ENCODE measurements at places on chromosomes 6 and 20.

- no peak for DNase-seq
These were observed 326.5 kb upstream of the RUNX2 start for GRCh38 chr6:45001663-45002062.

DNA sequence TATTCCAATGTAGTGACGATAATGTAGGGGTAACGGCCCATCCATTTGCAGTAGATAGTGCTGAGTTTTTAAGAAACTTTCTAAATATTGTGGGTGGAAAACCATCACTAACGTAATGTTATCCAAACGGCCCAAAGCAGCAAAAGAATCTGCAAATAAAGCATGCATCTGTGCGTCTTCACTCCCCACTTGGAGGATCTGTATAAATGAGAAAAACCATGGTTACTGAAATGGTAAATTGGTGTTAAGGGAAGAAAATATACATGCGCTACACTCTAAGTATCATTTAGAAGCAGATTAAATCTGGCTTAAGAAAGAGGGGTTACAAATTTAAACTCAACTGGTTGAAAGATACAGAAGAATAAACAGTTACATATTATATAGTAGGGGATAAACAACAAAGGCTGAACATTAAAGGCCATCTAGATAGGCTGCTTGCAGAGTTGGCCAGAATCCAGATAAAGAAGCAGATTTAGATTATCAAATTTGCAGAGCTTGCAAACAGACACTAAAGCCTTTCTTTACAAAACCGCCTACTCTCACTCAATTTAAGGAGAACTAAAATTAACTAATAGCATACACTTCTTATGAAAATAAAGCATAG, 93.3 kb downstream of the SESN1 start:
- DNase-seq = no peak

GRCh38 chr20:33490023-33490933, at the start of gene CBFA2T2:
Gene CBFA2T2 (plus strand): TSS chr20:33490096. CDS start chr20:33490268, 172 bp downstream.
- no peak for DNase-seq

DNA sequence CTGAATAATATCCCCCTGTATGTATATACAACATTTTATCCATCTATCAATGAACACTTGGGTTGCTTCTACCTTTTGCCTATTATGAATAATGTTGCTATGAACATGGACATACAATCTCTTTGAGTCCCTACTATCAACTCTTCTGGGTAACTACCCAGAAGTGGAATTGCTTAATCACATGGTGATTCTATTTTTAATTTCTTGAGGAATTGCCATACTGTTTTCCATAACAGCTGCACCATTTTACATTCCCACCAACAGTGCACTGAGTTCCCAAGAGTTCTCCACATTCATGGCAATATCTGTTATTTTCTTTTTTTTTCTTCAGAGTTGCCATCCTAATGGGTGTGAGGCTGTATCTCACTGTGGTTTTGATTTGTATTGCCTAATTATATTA, 88.3 kb downstream of the ZHX3 start:
- no peak for DNase-seq

DNA sequence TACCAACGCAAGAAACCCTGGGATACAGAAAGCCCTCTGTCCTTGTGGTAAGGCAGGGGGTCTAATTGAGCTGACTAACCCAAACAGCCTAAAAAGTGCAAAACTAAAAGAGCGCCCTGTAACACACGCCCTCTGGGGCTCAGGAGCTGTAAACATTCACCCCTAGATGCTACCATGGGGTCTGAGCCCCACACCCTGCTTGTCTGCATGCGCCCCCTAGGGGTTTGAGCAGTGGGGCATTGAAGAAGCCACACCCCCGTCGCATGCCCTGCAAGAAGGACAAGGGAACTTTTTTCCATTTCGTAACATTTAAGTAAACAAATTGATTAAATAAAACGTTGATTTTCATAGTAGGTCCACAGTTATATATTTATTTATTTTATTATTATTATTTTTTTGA, 616.9 kb upstream of the MAN1A1 start:
- no peak for DNase-seq

DNA sequence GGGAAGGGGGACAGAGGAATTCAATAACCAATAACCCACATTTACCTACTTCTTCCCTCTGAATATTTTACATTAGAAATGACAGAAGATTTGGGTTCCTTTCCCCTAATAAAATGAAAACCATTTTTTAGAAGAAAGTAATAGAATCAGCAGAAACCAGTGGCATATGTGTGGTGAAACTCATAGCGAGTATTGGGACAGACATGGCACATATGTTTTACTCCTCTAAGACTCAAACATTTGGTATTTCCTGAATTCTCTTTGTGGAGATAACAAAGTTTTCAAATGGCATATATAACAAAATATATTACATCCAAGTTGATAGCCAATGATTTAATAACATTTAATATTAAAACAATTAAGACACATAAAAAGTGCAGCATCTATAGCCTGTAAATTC, 12.9 kb upstream of the BEND3 start:
- DNase-seq = no peak

DNA sequence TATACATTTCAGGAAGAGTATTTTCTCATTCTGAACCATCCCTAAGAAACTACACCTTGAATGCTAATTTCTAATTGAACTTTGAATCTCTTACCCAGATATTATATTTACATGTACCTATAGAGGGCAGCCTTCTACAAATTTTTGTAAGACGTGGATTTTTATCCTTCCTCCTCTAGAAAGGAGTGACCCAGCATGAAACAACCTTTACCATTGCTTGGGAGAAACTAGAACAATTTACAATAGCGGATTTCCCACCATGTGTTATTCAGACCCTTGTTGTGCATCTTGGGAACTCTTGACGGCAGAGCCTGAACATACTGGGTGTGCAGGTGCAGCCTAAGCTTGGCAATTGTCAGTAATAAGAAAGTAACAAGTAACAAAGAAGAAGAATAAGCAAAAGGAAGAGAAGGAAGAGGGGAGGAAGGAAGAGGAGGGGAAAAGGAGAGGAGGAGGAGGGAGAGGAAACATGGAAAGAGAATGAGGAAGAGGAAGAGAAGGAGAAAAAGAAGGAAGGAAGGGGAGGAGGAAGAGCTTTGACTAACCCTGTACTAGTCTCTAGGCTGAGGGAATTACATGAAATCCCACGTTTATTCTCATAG, 10.8 kb upstream of the TAAR1 start:
- no peak for DNase-seq

GRCh38 chr6:130697995-130698535, 129.1 kb upstream of the SMLR1 start:
- DNase-seq = peak; percentile 62

- no peak for DNase-seq
These were observed 52.3 kb upstream of the IL20RA start for GRCh38 chr6:137097057-137097456.

GRCh38 chr6:36519352-36519751, 27.9 kb downstream of the STK38 start:
- DNase-seq = no peak

- no peak for DNase-seq
These were observed 167.9 kb upstream of the JARID2 start for GRCh38 chr6:15077961-15078360.

DNA sequence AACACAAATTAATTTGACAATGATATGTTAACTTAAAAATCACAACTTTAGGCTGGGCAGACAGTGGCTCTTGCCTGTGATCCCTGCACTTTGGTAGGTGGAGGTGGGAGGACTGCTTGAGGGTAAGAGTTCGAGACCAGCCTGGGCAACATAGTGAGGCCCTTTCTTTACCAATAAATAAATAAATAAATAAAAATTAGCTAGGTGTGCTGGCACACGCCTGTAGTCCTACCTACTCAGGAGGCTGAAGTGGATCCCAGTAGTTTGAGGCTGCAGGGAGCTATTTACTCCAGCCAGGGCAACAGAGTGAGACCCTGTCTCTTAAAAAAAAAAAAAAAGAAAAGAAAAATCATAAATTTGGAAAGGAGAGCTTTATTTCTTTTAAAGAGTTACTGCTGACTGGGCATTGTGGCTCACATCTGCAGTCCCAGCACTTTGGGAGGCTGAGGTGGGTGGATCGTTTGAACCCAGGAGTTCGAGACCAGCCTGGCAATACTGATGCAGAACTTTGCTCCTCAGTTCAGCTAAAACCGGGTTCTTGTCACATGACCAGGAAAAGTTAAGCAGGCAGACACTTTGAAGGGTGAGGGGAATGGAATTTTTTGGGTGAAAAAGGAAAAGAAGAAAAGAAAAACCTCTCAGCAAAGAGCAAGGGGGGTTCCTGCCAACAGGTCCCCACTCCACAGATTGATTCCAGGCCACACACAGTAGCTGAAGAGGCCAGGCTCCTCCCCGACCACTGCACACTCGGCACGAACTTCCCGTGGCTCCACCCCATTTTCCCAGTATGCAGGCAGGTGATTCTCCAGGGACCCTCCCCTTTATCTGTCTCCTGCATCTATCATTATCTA, 44.0 kb upstream of the DDR1 start:
- no peak for DNase-seq

DNA sequence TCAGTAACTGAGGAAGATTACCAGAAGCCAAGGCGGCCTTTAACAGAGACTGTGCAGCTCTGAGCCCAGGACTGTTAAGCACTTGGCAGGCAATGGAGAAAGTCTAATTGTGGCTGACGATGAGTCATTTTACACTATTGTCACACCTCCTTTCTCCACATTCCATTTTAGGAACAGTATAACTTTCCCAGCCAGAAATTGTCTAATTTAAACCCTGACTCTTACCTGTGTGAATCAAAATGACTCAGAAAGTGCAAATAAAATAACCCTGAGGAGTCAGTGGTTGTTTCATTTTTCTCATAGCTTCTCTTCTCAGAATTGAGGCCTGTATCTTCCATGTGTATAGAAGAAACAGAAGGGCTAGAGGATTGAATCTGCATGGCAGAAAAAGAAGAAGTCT, 40.0 kb upstream of the OPN5 start:
- DNase-seq = no peak
